NCI-H774 (cell line): ENCODE measurements at places on chromosomes 1 and 21.

- DNase-seq = no peak
Measured at GRCh38 chr1:172224871-172225270, 195.6 kb upstream of the C1orf105 start.

GRCh38 chr1:208006258-208006920 is 95.5 kb upstream of the CD34 start:
- DNase-seq = no peak

DNA sequence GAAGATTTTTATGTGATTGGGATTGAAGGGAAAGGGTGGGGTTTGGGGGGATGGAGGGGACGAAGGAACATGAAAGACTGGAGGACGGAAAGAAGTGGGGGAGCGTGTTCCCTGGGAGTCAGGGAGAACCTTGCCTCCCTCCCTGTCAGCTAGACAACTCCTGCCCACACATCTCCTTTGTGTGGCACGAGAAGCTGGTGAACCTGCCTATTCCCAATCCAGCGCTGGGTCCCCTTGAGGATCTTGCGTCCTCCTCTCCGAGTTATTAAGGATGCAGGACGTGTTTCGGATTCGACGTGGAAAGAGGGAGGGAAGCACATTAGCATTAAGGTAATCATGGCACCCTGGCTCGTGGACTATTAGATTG is 1.4 kb downstream of the LRRC7 start:
- no peak for DNase-seq

DNA sequence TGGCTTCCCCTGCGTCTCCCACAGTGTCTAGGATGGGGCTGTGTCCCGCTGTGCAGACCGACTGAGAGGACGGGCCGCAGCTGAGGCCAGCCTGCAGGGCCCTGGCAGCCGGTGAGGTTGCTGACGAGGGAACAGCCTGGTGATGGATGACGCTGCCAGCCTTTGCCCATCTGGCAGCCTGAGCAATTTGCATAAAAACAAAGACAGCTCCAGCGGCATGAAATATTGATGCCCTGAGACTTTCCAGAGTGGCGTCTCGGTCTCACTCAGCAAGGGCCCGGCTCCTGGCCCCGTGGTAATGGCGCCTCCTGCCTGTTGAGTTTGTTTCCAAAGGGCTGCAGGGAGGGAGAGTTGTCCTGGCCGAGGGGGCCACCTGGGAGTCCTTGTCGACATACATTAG is 19.1 kb upstream of the KCNA10 start:
- DNase-seq = no peak

- no peak for DNase-seq
Measured at GRCh38 chr21:45802425-45802824, 158.9 kb downstream of the PCBP3 start.

GRCh38 chr1:202397256-202397655 is 48.8 kb downstream of the PPP1R12B start:
- DNase-seq = no peak

- DNase-seq = no peak
Measured at GRCh38 chr1:20499105-20499504, 8.8 kb downstream of the MUL1 start.

DNA sequence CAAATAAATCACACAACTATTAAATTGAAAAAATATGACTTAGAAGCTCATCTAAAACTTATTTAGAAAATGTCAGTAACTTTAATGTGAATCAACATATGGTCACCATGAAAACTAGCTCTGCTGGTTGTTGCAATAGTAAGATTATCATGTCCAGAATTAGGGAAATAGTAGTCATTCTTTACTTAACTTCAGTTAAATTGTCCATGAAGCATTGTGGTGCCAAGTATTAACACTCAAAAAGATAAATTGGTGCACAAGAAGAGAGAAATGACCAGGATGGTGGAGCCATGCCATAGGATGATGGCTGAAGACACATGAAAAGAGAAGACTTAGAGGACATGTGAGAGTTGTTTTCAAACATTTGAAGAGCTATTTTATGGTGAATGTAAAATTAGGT is 130.2 kb upstream of the PTGFR start:
- no peak for DNase-seq

- no peak for DNase-seq
Measured at GRCh38 chr1:212685429-212685828, 14.2 kb downstream of the BATF3 start.

- DNase-seq = peak; percentile 26
Measured at GRCh38 chr1:205375835-205376545, 19.3 kb upstream of the KLHDC8A start.

DNA sequence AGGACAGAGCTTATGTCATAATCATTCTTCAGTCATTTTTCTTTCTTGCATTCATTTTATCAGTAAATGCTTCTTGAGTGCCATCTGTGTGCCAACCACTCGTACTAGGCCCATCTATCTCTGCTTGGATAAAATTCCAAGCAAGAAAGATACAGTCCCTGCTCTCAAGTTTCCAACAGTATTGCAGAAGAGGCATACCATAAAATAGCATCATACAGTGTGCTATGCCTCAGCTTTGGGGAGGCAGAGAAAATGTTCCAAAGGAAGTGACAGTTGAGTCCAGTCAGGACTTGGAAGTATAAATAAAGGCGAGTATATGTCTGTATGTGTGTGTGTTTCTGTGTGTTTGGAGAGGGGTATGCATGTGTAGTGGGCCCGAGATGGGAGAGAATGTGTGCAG is 113.4 kb upstream of the HOOK1 start:
- no peak for DNase-seq

GRCh38 chr1:25880518-25880917 is 5.0 kb upstream of the PAQR7 start:
- no peak for DNase-seq

GRCh38 chr21:45640001-45640887 is 3.3 kb upstream of the PCBP3 start:
- no peak for DNase-seq

DNA sequence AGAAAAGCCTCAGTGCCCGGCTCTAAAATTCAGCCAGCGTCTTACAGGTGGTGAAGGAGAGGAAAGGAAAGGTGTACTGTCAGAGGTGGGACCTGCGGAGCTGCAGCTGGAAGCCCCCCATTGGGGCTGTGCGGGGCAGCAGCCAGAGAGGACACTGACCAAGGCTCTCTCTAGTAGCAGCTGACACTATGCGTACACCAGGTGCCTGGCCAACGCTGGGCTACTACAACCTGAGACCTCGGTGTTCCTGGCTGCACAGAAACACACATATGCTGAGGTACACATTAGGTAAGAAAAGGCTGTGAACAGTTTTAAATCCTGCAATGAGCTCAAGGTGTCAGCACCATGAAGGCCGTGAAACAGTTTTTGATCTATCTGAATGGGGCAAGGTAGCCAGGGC is 55.5 kb upstream of the EDN2 start:
- DNase-seq = no peak

DNA sequence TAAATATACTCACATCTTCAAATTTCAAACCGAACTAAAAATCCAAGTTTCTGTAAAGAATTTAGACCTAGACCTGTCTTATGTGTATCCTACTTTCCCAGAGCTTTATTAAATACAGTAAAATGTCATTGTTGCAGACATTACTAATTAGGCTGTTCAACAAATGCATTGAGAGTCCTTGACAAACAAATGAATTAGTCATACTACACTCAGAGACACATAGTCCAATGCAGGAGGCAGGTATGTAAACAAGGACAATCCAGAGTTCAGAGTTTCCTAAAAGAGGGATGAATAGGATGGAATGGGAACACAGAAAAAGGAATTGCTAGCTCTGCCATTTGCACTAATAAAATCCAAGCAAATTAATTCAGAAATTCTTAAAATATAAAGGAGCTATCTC is 1.6 kb upstream of the EGLN1 start:
- DNase-seq = peak; percentile 71

- DNase-seq = no peak
Measured at GRCh38 chr21:14875704-14876523, 188.9 kb downstream of the NRIP1 start.

GRCh38 chr1:153746174-153746573 is 18.3 kb downstream of the INTS3 start:
- DNase-seq = no peak

DNA sequence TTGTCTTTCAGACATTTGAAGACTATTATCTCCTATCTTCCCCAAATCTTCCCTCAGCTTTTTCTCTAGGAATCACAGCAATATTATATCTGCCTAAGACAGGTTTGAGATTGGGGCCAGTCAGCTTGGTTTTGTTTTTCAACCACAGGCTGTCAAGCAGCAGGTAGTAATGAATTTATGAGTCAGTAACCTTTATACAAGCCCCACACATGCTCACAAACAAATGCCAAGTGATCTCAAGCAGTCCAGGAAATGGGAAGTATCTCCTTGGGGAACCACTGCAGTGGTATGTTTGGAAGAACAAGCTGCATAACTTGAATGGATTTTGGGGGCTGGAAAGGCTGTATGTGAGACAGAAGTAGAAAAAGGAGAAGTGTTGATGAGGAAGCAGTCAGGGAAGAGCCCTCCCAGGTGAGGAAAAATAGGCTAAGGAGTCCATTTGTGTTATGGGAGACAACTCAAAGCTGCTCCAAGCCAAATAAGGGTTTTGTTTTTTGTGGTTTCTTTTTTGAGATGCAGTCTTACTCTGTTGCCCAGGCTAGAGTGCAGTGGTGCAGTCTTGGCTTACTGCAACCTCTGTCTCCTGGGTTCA is 2.1 kb downstream of the DHDDS start:
- no peak for DNase-seq

- DNase-seq = no peak
Measured at GRCh38 chr1:226309398-226310244, 657 bp upstream of the LIN9 start.

DNA sequence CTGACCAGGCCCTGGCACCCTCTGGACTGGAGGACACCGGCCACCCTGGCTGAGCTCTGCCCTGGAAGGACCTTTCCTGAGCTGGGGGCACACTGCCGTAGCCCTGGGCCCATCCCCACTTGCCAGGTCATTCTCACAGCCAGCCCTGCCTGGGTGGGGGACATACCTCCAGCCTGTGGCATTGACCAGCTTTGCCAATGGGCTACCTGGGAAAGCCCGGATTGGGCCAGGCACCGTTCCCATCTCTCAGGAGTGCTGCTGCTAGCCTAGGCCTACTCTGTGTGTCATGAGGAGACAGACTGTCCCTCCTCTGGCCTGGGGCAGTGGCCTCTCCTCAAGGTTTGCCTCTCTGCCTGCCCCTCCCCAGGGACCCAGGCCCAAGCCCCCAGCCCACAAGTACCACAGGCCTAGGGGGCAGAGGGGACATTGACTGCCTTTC is 40.0 kb downstream of the COQ8A start:
- no peak for DNase-seq

- peak; percentile 22 for DNase-seq
Measured at GRCh38 chr1:1782399-1783221, 4.3 kb upstream of the NADK start.

DNA sequence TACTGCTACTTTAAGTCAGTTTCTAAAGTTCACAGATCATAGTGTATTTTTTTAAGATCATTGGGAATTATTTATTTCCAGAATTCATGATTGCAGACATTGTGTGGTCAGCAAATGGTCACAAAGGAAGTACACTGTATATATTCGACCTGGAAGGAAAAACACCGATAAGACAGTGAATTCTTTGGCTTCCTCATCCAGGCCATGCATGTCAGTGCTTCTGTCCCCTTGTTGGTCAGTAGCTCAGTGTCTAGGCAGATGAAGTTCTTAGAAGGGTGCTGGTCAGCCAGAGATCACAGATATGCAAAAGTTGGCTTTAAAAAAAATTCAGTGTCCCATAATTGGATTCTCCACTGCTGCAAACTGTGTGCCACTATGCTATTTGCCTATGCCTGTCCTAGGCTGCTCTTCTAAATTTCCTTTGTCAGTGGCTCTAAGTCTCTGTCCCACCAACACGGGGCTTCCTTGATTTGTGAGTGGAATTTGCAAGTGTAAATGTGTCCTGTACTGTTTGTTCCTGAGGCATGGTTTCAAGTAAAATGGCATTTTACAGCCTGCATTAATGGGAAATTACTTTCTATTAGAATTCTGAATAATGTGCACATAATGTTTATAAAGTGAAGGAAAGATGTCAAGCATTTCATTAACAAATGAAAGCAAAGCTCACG is 12.0 kb upstream of the VAMP4 start:
- DNase-seq = no peak
